ENCODE measurements at places on chromosomes 12 and 14.

- DNase-seq, result peak; percentile 87
These were observed 103.0 kb downstream of the SAMD4A start for GRCh38 chr14:54669721-54670561.

DNA sequence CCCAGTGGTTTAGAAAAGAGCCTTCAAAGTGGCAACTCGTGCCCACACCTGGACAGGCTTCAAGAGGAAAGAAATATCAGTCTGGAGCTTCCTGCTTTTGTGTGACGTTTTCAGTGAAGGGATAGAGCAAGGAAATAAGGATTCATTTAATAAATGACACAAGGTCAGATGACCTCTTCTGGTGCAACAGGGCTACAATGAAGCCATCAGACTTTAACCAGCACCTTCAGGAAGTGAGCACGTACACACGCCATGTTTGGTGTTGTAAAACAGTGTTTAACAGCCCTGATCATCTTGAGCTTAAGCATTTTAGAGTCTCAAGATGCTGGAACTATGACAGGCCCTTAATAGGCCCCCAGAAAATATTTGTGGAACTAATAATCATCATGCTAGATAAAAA is 59.1 kb downstream of the CCDC60 start:
- DNase-seq, result no peak

DNA sequence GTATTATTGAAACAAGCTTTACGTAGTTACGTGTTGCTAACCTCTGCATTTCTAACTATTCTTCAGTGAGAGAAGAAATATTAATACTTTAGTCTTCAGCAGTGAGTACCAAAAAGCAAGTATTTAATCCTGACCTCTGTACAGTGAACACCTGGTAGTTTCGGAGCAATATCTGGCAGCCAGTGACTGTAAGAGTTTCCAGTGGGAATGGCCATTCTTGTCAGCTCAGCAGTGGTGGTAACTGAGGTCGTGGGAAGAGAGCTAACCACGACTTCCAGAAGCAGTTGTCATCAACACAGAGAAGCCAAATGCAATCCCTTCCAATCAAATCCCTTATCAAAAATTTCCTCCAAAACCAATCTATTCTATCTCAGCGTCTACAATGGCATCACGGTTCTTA is 1500.2 kb upstream of the FLRT2 start:
- DNase-seq, result no peak

DNA sequence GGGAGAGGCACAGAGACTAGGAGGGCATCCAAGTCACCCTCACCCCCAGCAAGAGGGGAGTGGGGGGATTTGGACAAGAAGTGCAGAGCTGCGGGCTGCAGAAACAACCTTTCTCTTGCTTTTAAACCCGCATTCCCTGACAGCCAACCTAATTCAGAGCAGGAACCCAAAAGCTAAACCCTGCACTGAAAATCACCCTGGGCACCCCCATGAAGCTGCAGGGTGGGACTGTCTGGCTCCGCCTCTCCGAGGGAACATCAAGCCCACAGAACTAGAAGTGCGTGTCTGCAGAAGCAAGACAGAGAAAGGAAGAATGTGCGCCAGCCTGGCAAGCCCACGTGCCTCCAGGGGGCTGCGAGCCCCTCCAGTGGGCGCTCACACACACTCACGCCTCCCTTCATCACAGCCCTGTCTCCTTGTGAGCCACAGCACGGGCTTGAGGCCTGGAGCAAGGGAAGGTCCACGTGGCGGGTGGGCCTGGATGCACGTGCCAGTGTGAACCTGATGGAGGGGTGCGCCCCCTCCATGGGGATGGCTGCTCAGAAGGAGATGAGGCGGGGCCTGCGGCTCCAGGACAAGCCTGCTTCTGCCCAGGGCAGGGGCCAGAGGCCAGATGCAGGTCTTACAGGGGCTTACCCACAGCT is 27.8 kb upstream of the PNMA1 start:
- no peak for DNase-seq

- no peak for DNase-seq
These were observed 128.4 kb upstream of the NCOR2 start for GRCh38 chr12:124695861-124696260.

- no peak for DNase-seq
These were observed 45.3 kb downstream of the WASHC3 start for GRCh38 chr12:102016472-102016871.

- DNase-seq, result no peak
These were observed 108.4 kb downstream of the RFLNA start for GRCh38 chr12:124403273-124403672.

DNA sequence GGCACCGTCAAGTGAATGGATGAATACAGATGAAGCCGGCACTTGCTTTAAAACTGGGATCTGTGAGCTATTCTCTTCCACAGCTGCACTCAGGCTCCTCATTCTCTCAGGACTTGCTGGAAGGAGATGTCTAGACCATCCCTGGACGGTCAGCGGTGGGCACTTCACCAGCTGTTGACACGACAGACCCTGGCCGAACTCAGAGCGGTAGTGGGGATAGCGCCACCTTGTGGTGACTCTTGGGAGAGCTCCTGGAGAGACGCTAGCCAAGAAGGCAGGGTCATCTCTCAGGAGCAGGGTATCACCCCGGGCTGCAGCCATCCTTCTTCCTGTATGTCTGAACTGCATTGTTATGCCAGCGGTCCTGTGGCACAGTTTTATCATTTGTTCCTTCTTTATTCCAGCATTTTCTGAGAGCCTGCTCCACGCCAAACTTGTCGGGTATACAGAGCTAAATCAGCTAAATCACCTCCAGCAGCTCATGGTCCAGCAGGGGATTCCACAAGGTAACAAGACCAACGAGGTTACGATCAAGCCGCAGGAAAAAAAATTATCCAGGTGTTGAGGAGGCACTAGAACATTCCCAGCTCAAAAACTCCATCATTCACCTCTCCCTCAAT is 10.0 kb downstream of the WNT1 start:
- no peak for DNase-seq

- peak; percentile 84 for DNase-seq
These were observed 94.2 kb downstream of the LLPH start for GRCh38 chr12:66036317-66036716.

- no peak for DNase-seq
These were observed 207.2 kb downstream of the ZFP36L1 start for GRCh38 chr14:68585690-68586089.

DNA sequence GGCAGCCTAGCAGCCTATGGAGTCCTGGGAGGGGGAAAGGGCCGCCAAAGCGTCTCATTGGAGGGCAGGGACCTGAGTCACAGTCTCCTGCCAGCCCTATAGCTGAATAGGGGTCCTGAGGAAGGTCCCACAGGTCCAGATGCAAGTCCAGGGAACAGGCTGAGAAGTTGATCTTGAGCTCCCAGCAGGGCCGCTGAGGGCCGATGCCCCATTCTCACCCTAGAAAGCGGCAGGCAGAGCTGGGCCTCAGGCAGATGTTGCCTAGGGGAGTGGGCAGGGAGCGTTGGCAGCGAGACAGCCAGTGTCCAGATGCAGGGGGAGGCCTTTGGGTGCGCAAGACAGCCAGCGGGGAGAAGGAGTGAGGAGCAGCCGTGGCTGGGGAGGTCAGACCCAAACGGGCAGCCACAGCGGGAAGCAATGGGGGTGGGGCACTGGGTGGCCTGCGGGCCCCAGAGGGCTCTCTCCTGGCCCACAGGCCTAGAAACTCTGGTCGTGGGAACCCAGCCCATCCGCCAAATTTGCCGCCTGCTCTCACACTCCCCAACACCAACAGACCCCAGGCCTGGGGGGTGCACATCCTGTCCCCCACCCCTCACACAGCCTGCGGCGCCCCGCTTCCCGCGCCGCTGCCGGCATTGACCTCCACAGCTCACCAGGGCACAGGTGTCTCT is 1.1 kb downstream of the HDAC7 start:
- DNase-seq, result no peak

GRCh38 chr12:12087693-12088034 is 16.9 kb downstream of the BCL2L14 start:
- DNase-seq, result no peak

DNA sequence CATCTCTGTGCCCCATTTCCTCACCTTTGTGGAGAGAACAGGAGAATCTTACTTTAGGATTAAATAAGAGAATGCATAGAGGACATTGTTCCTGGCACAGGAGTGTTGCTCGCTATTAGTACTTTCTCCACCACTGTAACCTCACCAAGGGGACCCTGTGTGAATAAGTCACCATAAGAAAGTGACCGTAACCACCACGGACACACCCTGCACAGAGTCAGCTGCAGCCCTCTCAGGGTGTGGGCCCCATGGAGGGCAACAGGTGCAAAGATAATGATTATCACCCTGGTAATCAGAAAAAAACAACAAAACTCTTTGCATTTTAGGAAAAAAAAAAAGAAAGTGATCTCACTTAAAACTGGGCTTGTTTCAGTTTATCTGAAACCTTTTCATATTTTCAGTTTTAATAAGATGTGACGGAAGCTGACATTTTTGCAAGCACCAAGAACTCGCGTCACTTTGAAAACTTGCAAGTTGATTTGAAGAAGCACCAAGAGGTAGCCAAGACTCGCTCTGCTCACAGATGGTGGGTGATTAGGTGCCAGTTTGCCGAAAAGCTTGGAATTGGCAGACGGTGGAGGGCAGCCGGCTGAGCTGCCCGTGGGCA is 87.0 kb upstream of the VRK1 start:
- no peak for DNase-seq

- no peak for DNase-seq
These were observed 63.0 kb upstream of the BTG1 start for GRCh38 chr12:92208613-92209121.

DNA sequence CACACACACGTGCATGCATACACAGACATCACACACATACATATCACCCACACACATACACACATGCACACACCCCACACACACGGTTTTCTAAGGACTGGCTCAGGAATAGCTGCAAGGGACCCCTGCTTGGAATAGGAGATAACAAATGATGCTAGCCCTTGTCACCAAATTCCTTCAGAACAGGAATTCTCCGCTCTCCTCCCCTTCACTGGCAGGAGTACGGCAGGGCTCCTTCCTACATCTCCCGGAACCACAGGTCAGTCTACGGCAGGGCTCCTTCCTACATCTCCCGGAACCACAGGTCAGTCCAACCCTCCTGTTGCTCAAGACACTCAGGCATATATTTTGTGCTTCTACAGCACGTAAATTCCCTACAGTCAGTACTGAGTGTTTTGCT is 23.9 kb downstream of the PHLDA1 start:
- no peak for DNase-seq

DNA sequence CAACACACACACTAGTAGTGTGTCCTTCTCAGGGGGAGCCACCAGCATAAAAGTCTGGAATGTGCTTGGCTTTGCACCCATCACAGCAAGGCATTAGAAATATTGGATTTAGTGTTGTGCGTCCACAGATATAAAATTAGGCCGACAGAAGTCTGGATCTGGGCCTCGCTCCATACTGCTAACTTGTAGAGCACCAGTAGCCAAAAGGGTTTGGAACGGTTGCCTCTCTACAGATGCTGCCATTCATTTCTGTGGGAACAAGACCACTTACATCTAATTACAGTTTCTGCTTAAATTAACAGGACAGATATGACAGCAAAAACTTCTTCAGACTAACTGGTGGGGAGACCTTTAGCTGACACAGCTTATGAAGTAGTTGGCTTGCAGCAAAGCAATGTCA is 94.2 kb downstream of the EXOC5 start:
- DNase-seq, result no peak

GRCh38 chr12:99130808-99131553 is 485.9 kb downstream of the APAF1 start:
- DNase-seq, result peak; percentile 36

DNA sequence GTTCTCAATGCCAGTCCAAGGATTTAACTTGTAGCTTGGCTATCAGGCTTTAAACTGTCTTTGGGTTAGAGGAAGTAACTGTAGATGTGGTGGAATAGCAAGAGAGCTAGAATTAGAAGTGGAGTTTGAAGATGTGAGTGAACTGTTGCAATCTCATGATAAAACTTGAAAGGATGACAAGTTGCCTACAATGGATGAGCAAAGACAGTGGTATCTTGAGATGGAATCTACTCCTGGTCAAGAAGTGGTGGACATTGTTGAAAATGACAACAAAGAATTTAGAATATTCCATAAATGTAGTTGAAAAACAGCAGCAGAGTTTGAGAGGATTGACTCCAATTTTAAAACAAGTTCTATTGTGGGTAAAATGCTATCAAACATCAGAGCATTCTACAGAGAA is 199.0 kb downstream of the DUSP6 start:
- DNase-seq, result no peak

- DNase-seq, result no peak
These were observed 1.6 kb downstream of the FICD start for GRCh38 chr12:108516511-108517275.

DNA sequence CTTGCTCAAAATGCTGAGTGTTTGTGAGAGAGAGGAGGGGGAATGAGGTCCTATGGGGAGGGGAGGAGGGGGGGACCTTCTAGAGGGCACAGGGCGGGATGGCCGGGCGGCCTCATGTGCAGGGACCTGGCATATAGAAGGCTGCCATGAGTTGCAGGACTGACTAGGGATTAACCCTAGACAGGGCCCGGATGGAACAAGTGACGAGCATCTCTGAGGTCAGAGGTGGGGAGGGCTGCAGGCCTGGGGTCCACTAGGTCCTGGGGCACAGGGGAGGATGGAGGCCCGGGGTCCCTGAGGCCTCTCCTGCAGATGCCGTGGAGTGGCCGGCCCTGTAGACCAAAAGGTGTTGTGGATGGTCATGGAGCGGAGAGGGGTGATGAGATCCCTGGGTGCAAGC is 104.0 kb upstream of the EIF5 start:
- DNase-seq, result no peak

DNA sequence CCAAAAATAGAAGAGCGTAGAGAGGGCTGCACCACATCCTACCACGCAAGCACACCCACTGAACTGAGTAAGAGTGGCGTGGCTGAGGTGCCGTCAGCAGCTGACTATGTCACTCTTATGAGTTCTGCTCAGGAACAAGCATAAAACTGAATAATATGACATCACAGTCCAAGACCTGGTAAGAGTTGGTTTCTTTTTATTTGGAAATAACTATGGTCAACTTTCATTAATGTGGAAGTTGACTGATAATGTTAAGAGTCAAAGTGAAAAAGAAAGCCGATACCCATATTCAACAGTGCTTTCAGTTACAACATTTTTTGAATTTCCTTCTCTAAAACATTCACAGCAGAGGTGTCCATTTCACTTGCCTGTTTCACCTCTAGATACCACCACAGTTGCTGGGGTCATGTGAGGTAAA is 44.6 kb downstream of the GNS start:
- DNase-seq, result no peak

Data from astrocyte of the cerebellum (primary cell).